ENCODE measurements at places on chromosomes 12 and 14.
A peak's percentile ranks its signal among the peaks of the same experiment; 100 is the strongest.

DNA sequence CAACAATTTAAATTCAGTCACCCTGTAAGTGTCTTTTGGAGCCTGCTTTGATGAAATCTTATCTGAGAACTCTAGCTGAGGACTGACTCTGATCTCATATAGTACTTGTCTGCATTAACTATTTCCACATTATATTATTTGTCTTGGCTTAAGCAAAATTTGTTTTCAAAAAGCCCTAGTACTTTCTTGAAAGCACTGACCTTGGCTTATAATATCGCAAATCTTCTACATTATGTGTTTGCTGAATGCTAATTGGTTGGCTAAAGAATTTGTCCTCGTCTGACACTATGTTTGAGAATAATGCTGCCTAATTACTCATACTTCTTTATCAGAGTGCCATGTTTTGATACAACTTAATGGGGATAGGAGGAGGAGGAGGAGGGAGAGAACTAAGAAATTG lies 46.9 kb upstream of the FLRT2 start:
- DNase-seq = no peak

DNA sequence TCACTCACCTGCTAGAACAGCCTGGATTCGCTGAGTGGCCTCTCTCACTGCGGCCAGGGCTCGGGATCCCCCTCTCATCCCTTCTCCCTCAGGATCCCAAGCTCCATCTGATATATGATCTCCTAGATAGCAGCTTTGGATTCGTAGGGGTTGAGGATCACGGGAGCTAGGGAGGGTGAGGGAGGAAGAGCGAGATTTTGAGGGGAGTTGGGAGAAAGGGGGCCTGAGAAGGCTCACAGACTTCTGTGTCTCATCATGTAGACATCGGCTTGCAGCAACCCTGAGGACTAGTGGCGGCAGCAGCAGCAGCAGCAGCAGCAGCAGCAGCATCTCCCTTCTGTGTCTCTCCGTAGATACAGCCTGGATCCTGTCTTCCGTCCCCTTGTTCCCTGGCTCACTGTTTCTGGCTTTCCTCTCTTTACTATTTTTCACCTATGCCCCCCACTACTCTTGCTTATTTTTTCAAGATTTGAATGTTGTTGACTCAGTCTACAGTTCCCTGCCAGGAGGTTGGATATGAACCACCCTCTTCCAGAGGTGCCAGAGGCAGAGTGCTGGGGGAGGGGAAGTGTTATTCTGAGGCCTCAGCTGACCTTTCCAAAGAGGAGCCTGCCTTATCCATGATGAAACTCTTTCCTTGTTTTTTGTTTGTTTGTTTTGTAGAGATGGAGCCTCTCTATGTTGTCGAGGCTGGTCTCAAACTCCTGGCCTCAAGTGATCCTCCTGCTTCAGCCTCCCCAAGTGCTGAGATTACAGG lies at the start of gene CIROP:
Gene CIROP, minus strand, starts transcription at position 399 of the 757 bp plus-strand sequence. Its CDS starts 69 bp downstream, at position 330.
- DNase-seq = no peak

GRCh38 chr12:98814254-98814653 lies 169.2 kb downstream of the APAF1 start:
- no peak for DNase-seq

GRCh38 chr12:125794401-125794800 lies 729.2 kb downstream of the AACS start:
- no peak for DNase-seq

DNA sequence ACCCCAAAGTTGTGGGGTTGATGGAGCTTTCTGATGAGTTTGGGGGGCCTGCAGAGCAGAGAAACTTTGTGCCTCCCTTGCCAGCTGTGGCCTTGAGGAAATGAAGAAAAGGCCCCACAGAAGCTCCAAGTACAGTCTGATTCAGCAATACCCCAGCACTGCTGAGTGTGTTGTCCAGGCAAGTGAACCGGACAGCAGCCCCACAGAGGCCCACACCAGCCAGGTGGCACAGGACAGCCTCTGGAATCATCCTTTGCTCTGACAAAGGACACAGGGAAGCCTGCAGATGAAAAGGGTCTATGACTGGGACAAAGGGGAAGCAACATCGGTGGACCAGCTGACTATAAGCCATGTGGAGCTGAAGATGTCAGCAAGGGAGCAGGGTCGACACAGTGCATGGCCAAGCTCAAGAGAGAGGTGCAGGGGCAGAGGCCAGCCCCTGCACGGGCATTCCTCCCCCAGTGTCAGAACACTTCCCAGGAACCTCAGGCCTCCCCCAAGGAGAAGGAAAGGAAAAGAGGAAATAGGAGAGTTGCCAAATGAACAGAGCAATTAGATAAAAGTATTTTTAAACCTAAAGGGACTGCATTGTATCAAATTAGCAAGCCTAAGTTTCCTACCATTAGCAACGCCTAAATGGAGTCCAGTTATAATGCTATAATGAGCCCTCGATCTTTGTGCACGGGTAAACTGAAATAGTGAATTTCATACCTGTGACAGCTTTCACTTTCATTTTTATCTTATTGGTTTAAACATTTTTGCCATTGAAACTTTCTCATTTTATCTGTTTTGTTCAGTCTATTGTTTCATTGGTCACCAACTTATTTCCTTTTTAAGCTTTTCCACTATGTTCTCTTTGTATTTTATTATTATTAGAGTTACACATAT lies 46.3 kb upstream of the PTGDR start:
- no peak for DNase-seq

GRCh38 chr14:59189091-59189785 lies 771 bp downstream of the DAAM1 start:
- DNase-seq = peak; percentile 29
